ENCODE measurements at places on chromosomes 1 and 21. TPM values are rescaled to one million over a fixed set of nuclear protein-coding genes. Genes with fewer than 3 reads are reported as not detected.
A peak's percentile ranks its signal among the peaks of the same experiment; 100 is the strongest.

GRCh38 chr1:24931468-24932231 is 1.6 kb upstream of the RUNX3 start:
- no peak for DNase-seq

DNA sequence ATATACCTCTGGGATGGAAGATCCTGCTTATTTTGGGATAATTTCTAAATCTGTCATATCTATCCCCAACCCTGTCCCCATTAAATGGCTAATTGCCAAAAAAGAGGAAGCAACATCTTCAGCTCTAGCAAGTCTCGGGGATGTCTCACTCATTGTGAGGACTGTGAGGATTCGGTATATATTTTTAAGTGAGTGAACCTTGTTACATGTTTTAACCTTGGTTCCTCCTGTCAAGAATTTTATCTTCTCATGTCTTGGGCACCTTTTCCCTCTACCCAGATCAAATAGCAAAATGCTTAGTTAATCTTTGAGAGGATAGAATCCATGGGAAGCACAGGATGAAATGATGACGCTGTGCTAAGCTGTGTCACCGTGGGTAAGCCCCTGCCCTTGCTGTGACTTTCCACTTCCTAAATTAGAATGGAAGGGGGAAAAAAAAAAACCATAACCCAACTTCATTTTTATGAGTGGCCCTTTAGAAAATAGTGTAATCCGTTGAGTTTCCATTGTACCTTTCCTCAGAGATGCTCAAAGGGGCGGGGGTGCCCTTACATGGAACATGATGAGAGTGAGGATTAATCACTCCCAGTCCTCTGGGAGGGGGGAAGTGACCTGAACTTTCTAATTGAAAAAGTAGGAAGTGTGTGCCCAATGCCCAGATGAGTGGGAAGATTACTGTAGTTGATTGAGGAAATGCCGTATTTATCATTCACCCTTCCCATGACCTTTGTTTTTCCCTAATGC is 7.6 kb downstream of the ATP1A1 start:
- DNase-seq: no peak

- no peak for DNase-seq
Observed at GRCh38 chr1:56133522-56134472, 445.6 kb downstream of the PLPP3 start.

GRCh38 chr21:43800124-43800523 is 10.7 kb downstream of the RRP1 start:
- no peak for DNase-seq

GRCh38 chr1:160844447-160845232 is 18.0 kb downstream of the CD244 start:
- no peak for DNase-seq

DNA sequence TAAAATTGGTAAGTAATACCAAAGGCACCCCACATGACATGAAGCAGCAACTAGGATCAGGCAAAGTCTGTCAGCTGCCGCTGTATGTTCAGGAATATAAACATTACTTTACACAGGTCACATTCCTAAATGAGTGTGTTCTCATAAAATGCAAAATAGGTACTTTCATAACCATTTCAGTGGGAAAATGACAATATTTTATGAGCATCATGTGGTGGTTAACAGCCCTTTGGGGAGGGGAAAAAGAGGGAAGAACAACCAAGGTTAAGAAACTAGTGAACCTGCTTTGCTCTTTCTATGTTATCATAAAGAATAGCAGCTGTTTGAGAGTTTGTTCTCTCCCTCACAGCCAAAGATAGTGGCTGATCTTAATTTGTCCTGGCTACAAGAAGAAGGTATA is 105.4 kb upstream of the LBR start:
- DNase-seq: no peak

- peak; percentile 80 for DNase-seq
Observed at GRCh38 chr1:154353460-154353904, 28.2 kb downstream of the ATP8B2 start.

GRCh38 chr1:68544651-68545050 is 47.8 kb upstream of the DEPDC1 start:
- no peak for DNase-seq

- DNase-seq: no peak
Observed at GRCh38 chr1:175332515-175332914, 139.9 kb upstream of the KIAA0040 start.

GRCh38 chr1:235919127-235919832 is 52.6 kb upstream of the LYST start:
- DNase-seq: no peak

- DNase-seq: no peak
Observed at GRCh38 chr1:93775224-93775623, 93.6 kb upstream of the BCAR3 start.

DNA sequence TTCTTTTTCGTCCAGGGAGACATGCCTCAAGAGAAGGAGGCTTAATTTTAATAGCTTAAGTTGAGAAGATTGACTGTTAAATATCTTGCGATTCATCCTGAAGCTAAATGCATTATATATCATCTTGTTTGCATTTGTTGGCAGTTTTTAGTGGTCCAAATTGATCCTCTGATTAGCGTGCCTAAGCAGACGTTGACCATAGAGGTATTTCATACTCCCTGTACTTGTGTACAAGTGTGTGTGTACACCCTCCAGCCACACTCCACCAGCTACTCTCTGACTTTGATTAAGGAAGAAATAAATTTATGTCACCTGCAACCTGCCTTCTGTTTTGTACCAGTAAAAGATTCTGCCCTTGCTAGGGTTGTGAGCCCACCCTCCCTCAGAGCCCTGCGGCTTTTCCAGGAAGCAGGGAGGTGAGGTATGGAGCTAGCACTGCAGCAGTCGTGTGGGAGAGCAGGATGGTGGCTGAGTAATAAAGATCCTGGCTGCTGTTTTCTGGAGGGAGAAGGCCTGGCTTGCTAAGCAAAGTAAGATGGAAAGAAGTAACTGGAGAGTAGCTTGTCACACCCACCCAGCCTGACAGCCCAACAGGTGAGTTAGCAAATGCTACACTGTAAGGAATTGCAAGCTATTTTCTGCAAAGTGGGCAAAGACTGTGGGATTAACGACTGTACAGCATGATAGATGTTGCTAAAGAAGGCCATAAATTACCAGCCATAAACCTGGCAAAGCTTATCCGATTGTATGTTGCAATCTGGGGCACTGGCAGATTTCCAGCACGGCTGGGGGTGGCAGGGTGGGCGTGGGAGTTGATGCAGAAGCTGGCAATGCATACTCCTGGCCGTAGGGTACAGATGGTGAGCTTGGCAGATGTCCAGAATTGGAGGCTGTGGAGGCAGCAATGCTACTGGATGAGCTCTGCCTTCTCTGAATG is 170.2 kb downstream of the TNR start:
- no peak for DNase-seq

GRCh38 chr1:200802865-200803512 is 64.3 kb downstream of the CAMSAP2 start:
- peak; percentile 90 for DNase-seq

DNA sequence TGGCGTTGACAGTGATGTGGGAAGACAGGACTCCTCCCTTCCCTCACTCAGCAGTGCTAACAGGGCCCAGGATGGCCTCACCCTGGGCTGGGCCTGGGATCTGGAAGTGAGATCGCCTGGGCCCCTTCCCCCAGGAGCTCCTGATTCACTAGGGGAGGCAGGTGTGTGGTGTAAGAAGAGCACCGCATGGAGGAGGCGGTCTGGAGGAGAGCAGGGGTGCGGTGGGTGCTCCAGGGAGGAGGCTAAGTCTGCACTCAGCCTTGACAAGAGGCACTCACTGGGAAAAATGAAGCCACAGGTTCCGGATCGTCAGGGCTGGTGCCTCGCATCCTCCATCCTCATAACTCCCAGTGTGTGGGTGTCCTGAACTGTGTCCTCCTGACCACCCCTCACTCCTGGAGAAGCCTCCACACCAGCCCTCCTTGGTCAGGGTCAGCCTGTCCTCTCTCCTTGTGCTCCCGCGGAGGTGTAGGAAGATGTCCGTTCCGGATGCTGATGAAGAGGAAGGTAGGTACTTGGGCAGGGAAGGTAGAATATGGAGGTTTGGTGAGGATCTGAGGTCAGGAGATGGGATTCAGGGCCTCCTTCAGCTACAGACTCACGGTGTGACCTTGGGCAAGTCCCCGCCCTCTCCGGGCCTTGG is 142.1 kb upstream of the WNT4 start:
- DNase-seq: no peak

GRCh38 chr1:32047701-32048100 is 25.0 kb upstream of the TMEM39B start:
- DNase-seq: peak; percentile 50

The LMNA gene
- 1,039 TPM for total RNA-seq

The RASAL2 gene
- 30.5 TPM for total RNA-seq

The TXNIP gene
- 73.0 TPM for total RNA-seq

The RIMS3 gene
- 0.36 TPM for total RNA-seq

The MFAP2 gene
- total RNA-seq: 47.7 TPM

All from fibroblast of the aortic adventitia (primary cell).